PC-9 (cell line): ENCODE measurements at places on chromosomes 7 and 10. TPM values are rescaled to one million over a fixed set of nuclear protein-coding genes. Genes with fewer than 3 reads are reported as not detected.
A peak's percentile ranks its signal among the peaks of the same experiment; 100 is the strongest.

GRCh38 chr7:112411186-112411795 is 39.0 kb upstream of the IFRD1 start:
- no peak for DNase-seq

Gene MACROH2A2
- 0.43 TPM in 1 of 2 replicates, not detected in the other for total RNA-seq

Gene ADAM12
- 15.6 and 16.8 TPM in 2 replicates for total RNA-seq

Gene CSGALNACT2
- total RNA-seq = 7.2 and 8.5 TPM in 2 replicates

DNA sequence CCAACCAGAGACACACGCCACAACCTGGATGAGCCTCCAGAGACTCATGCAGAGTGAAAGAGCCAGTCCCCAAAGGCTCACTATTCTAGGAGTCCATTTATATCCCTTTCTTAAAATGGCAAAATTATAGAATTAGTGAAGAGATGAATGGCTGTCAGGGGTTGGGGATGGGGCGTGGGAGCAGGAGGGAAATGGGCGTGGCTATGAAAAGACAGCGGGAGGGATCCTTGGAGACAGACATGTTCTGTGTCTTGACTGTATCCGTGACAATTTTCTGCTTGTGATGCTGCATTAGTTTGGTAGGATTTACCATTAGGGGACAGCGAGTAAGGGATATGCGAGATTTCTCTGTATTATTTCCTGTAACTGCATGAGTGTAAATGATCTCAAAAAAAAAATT is 33.0 kb downstream of the FAM53B start:
- DNase-seq = no peak

Gene SMO
- 1.2 and 1.9 TPM in 2 replicates for total RNA-seq

Gene FFAR4
- total RNA-seq = 0.25 TPM in 1 of 2 replicates, not detected in the other

- peak; percentile 55 for DNase-seq
These were observed 120.1 kb downstream of the ELAPOR2 start for GRCh38 chr7:86939197-86939814.

Gene CPA4
- 4.2 and 9.8 TPM in 2 replicates for total RNA-seq

- DNase-seq = no peak
These were observed 110.1 kb upstream of the KIF5B start for GRCh38 chr10:32166365-32166764.

- DNase-seq = peak; percentile 68
These were observed 174.4 kb downstream of the CREB5 start for GRCh38 chr7:28586736-28587135.

Gene ADARB2
- not detected in 2 replicates for total RNA-seq

- DNase-seq = no peak
These were observed 30.6 kb downstream of the TMEM243 start for GRCh38 chr7:87188930-87189329.

Gene FAM25G
- total RNA-seq = 3.2 TPM in 1 of 2 replicates, not detected in the other

DNA sequence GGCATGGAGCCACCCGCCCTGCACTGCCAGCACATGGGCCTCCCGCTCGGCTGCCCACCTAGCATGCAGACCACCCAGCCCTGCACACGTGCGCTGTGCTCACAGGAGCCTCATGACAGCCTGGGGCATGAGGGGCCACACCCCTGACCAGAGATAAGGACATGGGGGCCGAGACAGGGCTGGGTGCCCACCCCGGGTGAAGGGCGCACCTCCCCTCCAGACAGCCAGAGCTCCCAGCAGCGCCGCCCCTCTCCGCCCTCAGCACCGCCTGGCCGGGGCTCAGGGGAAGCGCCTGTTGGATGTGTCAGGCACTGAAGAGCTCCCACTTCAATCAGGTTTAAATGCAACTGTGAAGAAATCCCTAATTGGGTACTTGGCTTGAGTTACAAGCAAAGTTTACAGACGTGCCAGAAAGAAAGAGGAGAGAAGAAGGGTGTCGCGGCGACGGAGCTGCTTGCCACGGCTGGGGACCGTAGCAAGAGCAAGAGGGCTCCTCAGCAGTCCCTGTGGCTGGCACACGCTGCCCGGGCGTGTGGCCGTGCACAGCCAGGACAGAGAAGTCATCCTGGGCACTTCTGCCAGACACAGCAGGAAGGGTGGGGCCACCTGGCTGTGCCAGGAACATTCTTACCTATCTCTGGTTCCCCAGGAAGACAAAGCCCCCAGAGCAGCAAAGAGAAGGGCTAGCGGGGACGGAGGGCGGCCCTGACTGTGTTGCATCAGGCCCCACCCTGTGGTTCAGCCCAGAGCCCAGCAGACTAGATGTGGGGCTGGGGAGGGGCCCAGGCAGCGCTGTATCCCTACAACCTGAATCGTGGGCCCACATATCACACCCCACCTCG is 247.4 kb downstream of the ELFN1 start:
- no peak for DNase-seq

Gene NUP205
- total RNA-seq = 75.4 and 108 TPM in 2 replicates

GRCh38 chr10:125742465-125742864 is 23.0 kb downstream of the EDRF1 start:
- DNase-seq = no peak

DNA sequence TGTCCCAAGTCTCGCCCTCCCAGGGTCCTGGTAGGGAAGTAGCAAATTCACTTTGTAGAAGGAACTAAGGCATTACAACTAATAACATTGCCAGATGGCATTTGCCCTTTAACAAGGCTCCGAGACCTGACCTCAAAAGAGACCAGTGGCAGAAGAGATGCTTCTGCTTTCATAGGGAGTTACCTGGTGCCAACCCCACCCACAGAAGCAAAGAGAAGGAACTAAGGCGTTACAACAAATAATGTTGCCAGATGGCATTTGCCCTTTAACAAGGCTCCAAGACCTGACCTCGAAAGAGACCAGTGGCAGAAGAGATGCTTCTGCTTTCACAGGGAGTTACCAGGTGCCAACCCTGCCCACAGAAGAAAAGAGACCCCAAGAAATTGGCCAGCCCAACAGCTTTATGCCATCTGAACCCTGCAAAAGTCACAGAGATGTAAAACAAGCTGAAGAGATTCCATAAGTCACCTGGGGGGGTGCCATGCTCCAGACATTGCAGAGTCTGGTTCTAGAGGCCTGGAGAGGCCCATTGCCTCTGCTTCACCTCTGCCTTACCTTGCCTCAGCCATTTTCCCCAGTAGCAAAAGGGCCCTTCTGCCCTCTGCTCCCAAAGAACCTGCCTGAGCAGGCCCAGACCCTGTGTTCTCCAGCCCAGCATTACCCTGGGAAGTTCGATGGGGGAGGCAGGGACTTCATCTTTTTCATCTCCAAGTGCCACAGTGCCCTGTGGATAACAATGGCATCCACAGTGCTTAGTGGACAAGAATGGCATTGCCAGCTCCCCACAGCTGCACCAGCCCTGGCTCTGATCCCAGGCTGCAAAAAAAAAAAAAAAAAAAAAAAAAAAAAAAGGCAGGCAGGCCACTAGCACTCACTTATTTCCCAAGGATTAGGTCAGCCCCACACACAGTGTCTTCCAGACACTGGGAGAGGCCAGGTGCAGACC is 179.5 kb upstream of the PLXNA4 start:
- DNase-seq = no peak

DNA sequence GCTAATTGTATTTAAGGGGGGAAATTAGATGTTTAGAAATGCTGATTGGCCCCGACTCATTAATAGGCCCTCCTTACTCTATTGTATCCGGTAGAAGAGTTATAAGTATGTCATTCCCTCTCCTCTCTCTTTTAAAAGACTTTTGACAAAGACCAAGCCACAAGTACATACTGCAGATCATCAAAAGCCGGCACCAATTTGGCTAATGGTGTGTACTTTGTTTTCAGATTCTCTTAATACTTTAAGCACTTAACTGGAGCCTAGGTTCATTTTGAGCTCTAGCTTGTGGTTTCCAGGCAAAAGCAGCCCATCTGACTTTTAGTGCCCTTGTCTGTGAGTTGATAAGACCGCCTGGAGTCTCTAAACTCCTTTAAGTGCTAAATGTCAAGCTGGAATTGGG is 210.0 kb upstream of the LYZL1 start:
- DNase-seq = no peak

DNA sequence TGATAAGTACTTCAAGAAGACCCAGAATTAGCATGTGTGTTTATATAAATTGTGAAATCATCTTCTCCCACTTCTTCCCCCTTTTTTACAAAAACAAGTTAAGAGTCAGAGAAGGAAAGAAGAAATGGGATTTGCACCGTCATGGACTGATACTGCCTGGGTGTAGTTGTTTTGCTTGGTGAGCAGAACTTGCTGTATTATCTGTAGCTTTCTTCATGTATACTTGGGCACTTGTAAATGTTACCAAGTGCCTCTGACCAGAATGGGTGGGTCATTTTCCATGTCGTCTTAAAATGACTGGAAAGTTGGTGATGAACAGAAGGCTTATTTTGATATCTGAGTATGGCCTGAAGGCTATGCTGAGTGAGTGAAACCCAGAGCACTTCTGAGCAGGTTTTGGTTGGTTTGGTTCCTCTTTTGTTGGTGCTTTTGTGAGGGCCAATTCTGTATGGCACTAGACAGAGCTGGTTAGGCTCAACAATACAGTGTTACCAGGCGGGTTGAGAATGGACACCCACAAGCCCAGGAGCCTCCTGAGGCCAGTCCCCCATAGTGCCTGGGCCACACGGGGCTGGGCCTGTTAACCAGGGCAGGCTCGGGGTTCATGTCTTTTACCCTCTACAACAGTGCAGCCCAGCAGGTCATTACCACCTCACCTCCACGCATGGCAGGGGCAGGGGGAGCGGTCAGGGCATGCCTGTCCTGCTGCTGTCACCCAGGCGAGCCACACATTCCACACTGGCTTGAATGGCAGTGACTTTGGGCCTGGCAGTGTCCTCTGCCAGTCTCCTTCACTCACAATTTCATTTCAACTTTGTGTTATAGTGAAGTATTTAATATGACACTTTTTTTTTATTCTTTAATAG is 115.1 kb downstream of the CCNY start:
- no peak for DNase-seq

GRCh38 chr7:105621617-105622016 is 40.3 kb upstream of the EFCAB10 start:
- DNase-seq = no peak

Gene TMEM229A
- total RNA-seq = not detected in 2 replicates

DNA sequence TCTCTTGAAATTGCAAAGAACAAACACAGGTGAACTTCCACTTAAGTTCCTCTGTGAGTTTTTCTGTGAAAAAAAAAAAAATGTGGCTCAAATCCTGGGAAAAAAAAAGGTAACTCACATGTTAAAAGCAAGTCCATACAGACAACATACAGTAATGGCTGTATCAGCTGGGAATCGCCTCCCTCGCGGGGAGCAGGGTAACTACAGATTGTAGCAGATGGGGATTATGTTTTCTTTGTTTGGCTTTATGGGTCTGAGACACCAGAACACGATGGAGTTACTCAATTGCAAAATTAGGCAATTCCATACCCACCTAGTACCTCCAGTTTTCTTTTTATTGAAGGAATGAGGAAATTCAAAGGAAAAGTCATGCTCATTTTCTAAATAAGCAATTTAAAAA is 42.3 kb downstream of the FEZF1 start:
- DNase-seq = no peak

Gene DGKI
- total RNA-seq = 0.41 and 0.65 TPM in 2 replicates

Gene MUC12
- total RNA-seq = 1.4 and 3.8 TPM in 2 replicates

- no peak for DNase-seq
These were observed 282.5 kb upstream of the KLF6 start for GRCh38 chr10:4067531-4067930.

Gene ASB10
- not detected in 2 replicates for total RNA-seq

DNA sequence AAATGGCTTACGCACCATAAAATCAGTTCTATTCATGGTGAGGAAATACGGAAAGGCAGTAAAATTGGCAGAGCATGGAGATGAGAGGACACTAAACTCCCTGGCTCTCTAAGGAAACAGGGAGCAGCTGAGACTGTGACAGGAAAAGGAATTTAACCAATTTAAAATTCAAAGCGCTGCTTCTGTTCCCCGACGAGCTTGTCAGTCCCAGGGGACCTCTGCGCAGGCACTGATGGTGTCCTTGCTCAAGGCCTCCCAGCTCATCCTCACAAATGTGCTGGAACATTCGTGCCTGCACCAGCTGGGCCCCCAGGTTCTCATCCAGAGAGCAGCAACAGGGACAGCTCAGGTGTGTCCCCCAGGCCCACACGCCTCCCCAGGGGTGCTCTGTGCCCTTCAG is 101.4 kb downstream of the MAD1L1 start:
- DNase-seq = no peak

- DNase-seq = peak; percentile 68
These were observed 145.1 kb downstream of the SEMA3D start for GRCh38 chr7:85041605-85042216.

Gene PHKG1
- 2.7 and 3.9 TPM in 2 replicates for total RNA-seq

DNA sequence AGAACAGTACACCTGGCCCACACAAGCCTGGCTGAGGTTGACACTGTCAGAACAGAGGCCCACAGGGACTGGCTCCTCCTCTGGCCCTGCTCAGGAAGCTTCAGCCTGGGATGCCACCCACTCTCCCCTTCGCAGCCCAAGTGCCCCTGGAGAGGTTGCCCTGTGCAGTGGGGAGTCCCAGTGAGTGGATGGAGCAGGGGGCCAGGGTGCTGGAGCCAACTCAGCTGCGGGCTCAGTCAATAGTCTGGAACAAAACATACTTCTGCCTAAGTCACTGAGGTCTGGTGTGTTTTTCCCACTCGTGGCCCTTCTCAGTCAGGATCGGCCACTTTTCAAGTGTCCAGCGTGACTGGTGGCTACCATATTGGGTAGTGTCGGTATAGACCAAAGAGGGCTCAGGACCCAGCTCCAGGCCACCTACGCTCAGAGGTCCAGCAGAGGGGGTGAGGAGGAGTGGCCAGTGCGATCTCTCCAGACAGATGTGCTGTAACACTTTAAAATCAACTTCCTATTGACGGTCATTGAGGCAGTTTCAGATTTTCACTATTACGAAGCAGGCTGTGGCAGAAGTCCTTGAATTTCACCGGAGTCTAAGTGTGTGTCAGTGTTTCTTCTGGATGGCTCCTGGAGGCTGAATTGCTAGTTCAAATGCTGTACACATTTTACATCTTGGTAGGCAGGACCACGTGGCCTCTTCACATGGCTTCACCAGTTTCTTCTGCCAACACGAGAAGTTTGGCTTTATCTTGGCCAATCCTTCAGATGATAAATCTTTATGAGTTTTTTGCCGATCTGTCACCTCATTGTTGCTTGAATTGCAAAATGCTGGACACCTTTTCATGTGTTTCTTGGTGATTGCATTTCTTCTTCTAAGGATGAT is 994 bp upstream of the GCK start:
- no peak for DNase-seq
